Putamen (tissue), 1 donor: ENCODE measurements at places on chromosomes 7 and 10.
A peak's percentile ranks its signal among the peaks of the same experiment; 100 is the strongest.

- no peak for DNase-seq
Observed at GRCh38 chr7:54485044-54485443, 57.1 kb upstream of the VSTM2A start.

DNA sequence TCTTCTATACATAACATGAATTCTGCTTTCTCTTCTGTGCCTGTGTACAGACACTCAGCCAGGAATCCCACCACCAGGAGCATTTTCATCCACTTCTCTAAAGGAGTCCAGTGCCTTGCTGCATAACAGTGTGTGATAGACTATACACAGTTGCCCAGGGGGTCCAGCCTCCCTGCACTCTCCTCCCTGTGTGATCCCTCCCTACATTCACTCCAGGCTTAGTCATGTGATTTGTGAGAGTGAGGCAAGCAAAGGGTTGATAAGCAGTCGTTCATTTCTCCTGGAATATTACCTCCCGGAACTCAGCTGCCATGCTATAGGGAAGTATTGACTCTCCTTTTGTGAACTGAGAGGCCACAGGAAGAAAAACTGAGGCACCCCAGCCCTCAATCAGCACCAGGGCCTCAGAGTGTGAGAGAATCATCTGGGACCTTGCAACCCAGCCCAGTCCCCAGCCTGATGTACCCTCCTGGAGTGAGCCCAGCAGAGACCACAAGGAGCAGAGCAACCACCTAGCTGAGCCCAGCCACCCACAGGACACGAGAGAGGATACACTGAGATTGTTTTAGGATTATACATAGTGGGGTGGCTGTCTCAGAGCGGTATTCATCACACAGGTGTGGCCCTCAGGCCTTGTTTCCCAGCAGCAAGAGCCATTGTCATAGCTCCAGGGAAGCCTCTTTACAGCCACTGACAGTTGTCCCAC is 45.0 kb upstream of the EEPD1 start:
- no peak for DNase-seq

DNA sequence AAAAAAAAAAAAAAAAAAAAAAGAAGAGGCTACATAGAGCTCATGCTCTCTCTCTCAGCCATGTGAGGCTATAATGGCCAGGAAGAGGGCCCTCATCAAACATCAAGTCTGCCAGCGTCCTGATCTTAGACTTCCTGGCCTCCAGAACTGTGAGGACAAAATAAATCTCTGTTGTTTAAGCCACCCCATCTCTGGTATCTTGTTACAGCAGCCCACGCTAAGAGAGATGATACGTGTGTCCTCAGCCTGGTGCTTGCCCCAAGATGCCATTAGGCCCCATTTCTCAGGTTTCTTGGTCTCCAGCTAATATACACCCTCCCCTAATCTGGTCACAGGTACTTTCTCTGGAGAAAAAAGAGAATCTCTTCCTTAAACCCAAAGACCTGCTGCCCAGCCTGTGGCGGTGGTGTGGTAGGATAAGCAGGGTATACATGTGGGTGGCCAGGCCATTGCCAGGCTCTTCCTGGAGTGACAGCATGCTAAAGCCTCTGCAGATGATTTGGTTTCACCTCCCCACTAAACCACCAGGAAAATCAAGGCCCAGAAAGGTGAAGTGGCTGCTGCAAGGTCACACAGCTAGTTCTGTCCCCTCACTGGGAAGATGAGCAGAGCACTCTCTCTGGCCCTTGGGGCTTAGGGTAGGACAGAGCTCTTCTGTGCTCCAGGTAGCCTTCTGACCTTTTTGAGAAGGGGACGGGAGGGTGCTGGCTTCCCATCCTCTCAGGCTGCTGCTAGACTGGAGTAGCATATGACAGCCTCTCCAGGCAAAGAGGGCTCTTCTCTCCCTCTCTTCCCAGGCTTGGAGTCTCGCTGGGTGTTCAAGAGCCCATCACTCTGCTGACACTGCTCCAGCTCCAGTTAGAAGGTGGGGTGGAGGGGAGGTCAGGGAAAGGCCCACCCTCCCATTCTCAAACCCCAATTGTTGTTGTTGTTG is 5.2 kb downstream of the SPOCK2 start:
- no peak for DNase-seq

DNA sequence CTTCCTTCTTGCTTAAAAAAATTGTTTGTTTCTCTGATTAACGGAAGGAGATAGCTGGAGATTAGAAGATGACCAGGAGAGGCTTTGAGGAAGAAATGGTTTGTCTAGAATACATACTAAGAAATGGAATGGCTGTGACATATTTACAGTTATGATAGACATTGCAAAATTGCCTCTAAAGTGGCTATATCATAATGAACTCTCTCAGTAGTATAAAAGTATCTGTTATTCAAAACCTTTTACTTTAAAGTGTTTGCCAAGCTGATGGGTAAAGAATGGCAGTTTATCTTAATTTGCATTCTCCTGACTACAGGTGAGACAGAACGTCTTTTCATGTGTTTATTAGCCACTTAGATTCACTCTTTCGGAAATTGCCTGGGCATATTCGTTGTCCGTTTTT is 28.7 kb downstream of the LRGUK start:
- DNase-seq = no peak

GRCh38 chr7:102966465-102966864 is 53.7 kb downstream of the LRRC17 start:
- DNase-seq = no peak

DNA sequence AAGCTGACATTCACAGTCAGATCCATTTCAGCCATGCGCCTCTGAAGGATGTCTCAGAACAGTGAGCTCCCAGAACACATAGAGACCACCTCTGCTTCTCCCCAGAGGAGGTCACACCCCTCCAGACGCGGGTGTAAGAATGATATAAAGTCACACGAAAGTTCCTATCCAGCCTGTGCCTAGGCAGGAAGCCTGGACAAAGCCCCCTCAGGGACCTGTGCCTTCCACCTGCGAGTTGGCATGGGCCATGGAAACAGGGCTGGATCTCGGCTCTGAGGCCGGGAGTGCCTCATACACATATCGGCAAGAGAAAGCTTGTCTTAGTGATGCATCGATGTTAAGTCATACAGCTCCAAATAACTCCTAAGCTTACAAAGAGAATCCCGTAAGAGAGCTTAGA is 5.0 kb downstream of the VIPR2 start:
- no peak for DNase-seq

- no peak for DNase-seq
Observed at GRCh38 chr10:129580010-129580409, 113.0 kb downstream of the MGMT start.

DNA sequence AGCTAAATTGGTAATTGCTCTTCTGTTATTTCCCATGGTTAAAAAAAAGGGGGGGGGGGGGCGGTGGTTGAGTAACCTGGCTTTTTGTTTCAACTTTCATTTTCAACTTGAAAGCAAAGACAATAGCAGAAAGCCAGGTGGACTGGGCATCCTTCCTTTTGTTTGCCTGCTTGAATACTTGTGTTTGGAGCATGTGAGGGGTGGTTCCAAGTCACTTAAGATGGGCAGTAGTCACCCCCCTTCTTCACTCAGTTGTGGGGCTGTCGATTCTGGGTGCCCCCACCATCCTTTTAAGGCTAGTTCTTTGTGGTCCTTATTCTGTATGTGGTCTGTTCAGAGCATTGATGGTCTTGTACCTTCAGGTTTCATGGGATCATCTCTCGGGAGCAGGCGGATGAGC is 165.6 kb upstream of the PRR15 start:
- DNase-seq = no peak

DNA sequence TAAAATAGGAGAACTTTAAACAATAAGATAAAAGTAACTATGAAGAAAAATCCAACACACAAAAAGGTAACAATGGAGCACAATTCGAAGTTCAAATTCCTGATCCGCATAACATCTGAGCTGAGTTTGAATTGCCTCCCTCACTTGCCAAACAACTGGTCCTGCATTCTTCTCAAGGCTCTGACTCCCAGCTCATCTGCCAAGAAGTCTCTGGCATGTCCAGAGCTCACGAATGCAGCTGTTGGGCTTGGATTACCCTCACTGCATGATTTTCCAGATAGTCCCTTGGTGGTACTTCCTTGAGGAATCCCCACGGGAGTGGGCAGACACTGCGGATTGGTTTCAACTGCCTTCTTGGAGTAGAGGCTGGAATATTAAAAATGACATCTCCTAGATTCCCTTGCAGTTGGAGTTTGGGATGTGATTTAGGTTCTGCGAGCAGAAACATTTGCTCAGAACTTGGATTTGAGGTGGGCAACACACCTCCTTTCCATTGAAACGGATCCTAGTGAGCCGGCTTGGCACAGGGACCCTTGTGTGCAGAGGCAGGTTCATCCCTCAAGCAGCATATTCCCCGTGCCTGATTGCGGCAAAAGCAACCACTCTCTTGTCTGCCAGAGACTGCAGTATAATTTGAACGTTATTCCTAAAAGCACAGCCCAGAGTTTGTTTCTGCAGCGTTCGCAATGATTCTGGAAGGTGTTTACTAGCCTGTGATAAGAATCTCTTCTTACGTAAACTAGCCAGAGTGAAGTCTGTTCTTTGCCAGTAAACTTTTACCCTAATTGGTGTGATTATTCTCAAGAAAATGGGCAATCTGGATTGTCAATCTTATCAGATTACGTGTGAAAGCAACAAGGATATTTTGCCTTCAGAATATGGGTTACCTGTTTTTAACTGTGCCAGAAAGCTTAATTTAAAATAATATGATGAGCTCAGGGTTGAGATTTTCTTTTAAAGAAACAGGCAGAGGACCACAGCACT is 23.4 kb upstream of the PRKCQ start:
- peak; percentile 77 for DNase-seq

- DNase-seq = no peak
Observed at GRCh38 chr10:96512524-96513304, 1.0 kb downstream of the TLL2 start.

- DNase-seq = no peak
Observed at GRCh38 chr7:45644237-45644636, 70.1 kb downstream of the ADCY1 start.

GRCh38 chr10:125023255-125023654 is 81.3 kb downstream of the ZRANB1 start:
- DNase-seq = no peak

DNA sequence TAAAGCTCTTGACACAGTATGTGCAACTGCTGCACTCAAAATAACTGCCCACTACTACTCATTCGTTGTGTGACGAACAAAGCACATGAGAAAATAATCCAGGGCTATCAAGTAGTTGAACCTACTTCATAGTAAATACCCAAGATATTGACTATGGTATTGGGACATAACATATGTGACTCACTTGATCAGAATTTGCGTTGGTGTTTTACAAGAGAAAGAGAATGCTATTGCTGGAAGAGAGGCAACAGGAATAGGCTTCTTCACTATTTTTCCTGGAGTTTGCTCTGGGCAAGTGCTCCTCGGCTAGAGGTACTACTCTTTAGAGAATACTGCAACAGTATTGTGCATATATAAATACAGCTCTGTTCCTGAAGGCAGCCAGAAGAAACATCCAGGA is 2.5 kb downstream of the DGKB start:
- no peak for DNase-seq

- no peak for DNase-seq
Observed at GRCh38 chr10:70603449-70603801, 884 bp upstream of the PRF1 start.

DNA sequence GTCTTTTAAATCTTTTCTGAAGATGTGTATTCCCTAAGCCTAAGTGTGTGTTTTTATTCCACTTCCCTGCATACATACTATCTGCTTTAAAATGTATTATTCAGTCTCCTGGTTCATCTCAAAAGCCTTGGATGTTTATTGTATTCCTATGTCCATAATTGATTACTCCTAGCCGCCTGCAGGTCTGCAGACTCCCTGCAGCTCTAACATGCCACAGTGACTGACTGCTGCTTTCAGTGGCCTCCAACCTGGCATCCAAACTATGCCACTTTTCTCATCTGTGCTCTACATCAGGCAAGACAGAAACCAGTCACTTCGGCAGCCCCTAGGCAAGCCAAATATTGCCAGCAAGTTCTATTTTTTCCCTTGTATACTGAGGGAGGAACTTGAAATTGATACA is 81.7 kb downstream of the ABCA13 start:
- DNase-seq = no peak

- DNase-seq = no peak
Observed at GRCh38 chr10:3978174-3978573, 193.2 kb upstream of the KLF6 start.

DNA sequence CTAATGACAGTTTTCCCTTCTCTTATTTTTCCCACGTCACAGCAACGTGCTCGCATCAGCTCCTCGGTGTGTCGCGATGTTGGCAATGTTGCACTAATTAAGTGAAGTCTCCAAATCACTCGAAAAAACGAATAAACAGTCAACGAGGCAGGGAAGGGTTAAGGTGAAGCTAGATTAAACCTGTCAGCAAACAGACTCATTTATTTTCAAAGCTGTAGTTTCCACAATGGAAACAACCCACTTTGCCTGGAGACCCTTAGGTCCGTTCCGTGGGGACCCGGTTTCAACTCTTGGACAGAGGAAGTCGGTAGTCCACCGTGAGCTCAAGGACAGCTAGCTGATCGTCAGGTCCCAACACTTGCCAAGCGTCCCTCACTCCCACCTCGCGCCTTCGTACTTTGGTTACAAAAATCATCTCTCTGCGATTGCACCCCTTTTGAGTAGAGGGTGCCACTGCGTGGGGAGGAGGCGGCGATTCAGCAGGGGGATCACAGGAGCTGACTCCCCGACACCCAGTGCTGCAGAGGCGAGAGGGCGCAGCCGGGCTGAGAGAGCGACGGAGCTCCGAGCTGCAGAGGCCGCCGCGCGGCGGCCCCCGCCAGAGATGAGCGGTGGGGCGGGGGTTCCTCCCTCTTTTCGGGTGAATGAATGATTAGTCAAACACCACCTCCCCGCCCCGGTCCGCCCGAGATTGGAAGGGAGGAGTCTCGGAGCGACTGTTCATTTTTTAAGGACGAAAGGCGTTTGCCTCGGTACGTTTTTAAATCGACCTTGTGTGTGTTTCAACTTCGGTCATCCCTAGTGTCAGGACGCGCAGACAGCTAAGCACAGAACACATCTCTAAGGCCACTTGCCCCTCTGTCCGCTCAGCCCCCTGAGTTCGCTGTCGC is 1.3 kb upstream of the BMPER start:
- DNase-seq = peak; percentile 69
